ENCODE measurements at places on chromosomes 5 and 9. TPM values are rescaled to one million over a fixed set of nuclear protein-coding genes. Genes with fewer than 3 reads are reported as not detected.
A peak's percentile ranks its signal among the peaks of the same experiment; 100 is the strongest.

Gene CBY3
- total RNA-seq, result not detected

Gene MEF2C
- 1,165 TPM for total RNA-seq

Gene ARHGEF37
- total RNA-seq, result 1.2 TPM

- no peak for DNase-seq
These were observed 77.9 kb downstream of the HMCN2 start for GRCh38 chr9:130343445-130343918.

DNA sequence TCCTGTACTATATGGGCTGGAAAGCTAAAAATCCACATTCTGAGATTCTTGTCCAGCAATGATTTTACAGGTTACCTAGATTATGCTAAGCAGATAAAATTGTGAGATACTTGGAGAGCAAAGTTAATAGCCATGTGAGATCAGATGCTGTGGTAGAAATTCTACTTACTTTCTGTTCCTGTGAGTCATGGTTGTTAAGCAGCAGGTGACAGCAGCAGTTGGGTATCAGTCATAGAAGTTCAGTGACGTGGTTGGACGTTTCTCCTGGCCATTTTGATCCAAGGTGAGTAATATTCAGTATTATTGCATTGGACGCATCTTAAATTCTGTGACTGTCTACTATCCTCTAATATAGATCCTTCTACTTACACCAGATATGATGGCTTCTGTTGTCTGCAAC is 524.5 kb downstream of the TMEM38B start:
- DNase-seq, result no peak

DNA sequence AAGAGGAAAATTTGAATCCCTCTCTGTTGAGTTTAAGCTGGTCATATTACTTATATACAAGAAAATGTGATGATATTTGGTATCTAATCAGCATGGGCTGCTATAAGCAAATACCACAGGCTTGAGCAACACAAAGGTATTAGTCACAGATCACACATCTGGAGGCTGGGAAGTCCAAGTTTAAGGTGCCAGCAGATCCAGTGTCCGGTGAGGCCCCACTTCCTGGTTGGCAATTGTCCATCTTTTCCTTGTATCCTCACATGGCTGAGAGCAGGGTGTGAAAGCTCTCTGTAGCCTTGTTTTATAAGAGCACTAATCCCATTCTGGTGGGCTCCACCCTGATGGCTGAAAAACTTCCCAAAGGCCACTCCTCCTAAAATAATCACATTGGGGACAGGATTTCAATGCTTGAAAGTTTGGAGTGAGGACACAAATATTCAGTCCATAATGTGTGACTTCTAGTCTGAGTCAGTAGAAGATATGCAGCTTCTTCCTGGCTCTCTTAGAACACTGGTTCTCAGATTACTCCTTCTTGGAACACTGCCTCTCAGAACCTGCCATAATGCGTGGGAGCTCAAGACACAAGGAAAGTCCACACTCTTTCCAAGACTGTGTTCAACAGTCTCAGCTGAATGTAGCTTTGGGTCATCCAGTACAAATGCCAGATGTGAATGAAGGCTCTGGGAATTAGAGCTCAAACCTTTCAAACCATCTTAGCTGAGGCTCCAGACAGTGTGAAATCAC is 124.1 kb downstream of the PRDM9 start:
- DNase-seq, result no peak

GRCh38 chr9:4489562-4489918 is 728 bp upstream of the SLC1A1 start:
- peak; percentile 16 for DNase-seq

DNA sequence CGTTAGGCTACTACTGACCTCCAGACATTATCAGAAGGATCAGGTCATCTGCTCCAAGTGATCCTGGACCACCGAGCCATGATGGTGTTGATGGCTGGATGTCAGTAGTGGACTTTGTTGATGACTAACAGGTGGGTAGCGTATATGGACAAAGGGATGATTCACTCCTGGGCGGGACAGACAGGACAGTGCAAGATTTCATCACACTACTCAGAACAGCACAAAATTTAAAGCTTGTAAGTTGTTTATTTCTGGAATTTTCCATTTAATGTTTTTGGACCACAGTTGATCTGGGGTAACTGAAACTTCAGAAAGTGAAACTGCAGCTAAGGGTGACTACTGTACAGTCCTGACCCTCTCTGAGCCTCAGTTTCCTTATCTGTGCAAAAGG is 12.7 kb downstream of the PDGFRB start:
- no peak for DNase-seq

Gene BTNL8
- not detected for total RNA-seq

Measured in frontal cortex (tissue), 4 donors.